ENCODE measurements at places on chromosomes 5 and 9. TPM values are rescaled to one million over a fixed set of nuclear protein-coding genes. Genes with fewer than 3 reads are reported as not detected.
A peak's percentile ranks its signal among the peaks of the same experiment; 100 is the strongest.

GRCh38 chr9:96109680-96110351 is 192.2 kb downstream of the HSD17B3 start:
- no peak overlapping the region for H3K4me3 ChIP-seq
- DNase-seq, result no peak
- peaks cover 5% of the 10 kb centered on the region for H3K4me1 ChIP-seq
- peaks cover 2% of the 10 kb centered on the region for H3K27me3 ChIP-seq

GRCh38 chr5:68343421-68343826 is 127.9 kb downstream of the PIK3R1 start:
- no peaks in the 10 kb centered on the region for H3K36me3 ChIP-seq
- H3K4me3 ChIP-seq, result no peak overlapping the region
- no peak overlapping the region for H3K27ac ChIP-seq
- peaks cover 31% of the 10 kb centered on the region for H3K4me1 ChIP-seq
- DNase-seq, result peak; percentile 42

- no peaks in the 10 kb centered on the region for H3K27me3 ChIP-seq
- DNase-seq, result no peak
- no peaks in the 10 kb centered on the region for H3K4me1 ChIP-seq
These were observed 161.2 kb downstream of the GAPVD1 start for GRCh38 chr9:125422853-125423252.

The SH3RF2 gene
- total RNA-seq, result not detected

The SPATA31A3 gene
- not detected for total RNA-seq

Data from activated CD8-positive, alpha-beta T cell treated with anti-CD3 and anti-CD28 coated beads for 36 hours (primary cell).